ENCODE measurements at places on chromosomes 5 and 9.

DNA sequence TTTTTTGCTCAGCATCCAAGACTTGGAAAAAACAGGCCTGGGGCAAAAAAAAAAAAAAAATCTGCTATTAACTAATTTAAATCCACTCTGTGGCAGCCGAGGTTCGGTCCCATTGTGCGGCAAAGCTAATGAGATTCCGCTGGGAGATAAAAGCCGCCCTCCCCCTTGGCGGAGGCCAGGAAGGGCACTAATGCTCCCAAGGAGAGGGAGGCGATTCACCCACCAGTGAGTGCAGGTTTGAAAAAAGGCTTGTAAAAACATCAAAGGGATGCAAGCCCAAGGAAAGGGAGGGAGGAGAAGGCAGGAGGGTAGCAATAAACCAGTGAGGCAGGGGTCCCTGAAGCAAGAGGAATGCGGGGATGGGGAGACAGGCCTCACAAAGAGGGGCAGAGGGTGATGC, 129.5 kb upstream of the RAPGEF1 start:
- peak; percentile 42 for DNase-seq

DNA sequence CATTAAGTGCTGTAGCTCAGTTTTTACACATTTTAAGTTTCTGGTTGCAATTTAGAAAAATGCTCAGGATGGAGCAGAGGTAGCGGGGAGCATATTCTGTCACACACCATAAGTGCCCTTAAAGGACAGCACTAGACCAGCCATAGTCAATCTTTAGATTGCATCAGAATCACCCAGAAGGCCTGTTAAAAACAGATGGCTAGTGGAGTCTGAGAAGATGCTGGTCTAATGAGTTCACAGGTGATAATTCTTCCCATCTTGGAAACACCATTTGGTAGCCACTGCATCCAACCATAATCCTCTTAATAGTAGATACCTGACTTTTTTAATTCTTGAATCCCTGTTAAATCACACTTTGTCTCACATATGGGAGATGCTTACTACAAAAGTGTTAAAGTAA, 113.2 kb downstream of the CDH18 start:
- DNase-seq, result no peak

- DNase-seq, result no peak
These were observed 935.2 kb upstream of the TYRP1 start for GRCh38 chr9:11758016-11758415.

DNA sequence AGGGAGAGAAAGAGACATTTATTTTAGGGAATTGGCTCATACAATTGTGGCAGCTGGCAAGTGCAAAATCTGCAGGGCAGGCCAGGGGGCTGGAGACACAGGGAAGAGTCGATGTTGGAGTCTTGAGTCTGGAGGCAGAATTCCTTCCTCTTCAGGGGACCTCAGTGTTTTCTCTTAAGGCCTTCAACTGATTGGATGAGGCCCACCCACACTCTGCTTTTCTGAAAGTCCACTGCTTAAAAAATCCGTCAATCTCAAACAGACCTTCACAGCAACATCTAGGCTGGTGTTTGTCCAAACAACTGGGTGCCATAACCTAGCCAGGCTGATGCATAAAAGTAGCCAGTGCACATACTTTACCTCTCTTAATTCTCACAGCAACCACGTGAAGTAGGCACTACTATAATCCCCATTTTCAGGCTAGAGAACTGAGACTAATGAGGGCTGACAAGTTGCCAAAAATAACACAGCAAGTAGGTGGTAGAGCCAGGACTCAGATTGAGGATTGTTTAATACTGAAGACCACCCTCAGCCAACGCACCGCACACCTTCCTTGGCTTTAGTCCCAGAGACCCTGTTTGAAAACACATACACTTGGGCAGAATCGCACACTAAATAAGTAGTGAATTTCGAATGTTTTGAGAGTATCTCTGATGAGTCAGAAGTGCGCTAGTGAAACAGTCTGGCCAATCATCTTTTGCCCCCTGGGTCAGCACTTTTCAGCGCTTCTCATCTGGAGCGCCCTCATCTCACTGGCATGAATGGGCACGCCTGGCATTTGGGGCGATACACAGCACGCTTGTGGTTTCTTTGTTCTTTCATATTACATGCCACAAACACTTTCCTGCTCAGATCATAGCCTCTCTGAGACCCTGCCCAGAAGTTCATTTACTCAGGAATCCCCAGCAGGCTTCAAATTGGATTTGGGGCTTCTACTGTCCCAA, 591.4 kb downstream of the CCDC171 start:
- DNase-seq, result no peak

- DNase-seq, result no peak
These were observed 119.7 kb downstream of the GNAQ start for GRCh38 chr9:77911928-77912327.
